ENCODE measurements at places on chromosomes 6 and 20.
A peak's percentile ranks its signal among the peaks of the same experiment; 100 is the strongest.

- DNase-seq, result no peak
Observed at GRCh38 chr6:125611573-125612344, 137.7 kb upstream of the HEY2 start.

GRCh38 chr6:156789081-156789943 lies 12.1 kb downstream of the ARID1B start:
- no peak for DNase-seq

DNA sequence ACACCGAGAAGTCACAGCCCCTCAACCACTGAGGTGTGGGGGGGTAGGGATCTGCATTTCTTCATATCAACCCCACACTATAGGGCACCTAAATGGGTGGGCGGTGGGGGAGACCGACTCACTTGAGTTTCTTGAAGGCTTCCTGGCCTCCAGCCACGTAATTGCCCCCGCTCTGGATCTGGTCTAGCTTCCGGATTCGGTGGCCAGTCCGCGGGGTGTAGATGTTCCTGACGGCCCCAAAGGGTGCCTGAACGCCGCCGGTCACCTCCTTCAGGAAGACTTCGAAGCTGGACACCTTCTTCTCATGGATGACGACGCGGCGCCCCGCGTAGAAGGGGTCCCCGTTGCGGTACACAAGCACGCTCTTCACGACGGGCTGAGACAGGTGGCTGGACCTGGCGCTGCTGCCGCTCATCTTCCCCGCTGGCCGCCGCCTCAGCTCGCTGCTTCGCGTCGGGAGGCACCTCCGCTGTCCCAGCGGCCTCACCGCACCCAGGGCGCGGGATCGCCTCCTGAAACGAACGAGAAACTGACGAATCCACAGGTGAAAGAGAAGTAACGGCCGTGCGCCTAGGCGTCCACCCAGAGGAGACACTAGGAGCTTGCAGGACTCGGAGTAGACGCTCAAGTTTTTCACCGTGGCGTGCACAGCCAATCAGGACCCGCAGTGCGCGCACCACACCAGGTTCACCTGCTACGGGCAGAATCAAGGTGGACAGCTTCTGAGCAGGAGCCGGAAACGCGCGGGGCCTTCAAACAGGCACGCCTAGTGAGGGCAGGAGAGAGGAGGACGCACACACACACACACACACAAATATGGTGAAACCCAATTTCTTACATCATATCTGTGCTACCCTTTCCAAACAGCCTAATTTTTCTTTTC lies at the start of gene DCDC2:
DCDC2 (minus strand) TSS at position 724 of the 883 bp plus-strand sequence; CDS start at position 415, 309 bp downstream.
- DNase-seq, result peak; percentile 36

GRCh38 chr6:140966676-140967075 lies 1166.0 kb upstream of the GJE1 start:
- DNase-seq, result no peak

GRCh38 chr6:106411643-106412200 lies 51.2 kb downstream of the CRYBG1 start:
- no peak for DNase-seq

GRCh38 chr6:113672491-113673149 lies 184.5 kb upstream of the MARCKS start:
- DNase-seq, result no peak

GRCh38 chr20:38139977-38140753 lies 24.9 kb downstream of the TGM2 start:
- DNase-seq, result no peak

DNA sequence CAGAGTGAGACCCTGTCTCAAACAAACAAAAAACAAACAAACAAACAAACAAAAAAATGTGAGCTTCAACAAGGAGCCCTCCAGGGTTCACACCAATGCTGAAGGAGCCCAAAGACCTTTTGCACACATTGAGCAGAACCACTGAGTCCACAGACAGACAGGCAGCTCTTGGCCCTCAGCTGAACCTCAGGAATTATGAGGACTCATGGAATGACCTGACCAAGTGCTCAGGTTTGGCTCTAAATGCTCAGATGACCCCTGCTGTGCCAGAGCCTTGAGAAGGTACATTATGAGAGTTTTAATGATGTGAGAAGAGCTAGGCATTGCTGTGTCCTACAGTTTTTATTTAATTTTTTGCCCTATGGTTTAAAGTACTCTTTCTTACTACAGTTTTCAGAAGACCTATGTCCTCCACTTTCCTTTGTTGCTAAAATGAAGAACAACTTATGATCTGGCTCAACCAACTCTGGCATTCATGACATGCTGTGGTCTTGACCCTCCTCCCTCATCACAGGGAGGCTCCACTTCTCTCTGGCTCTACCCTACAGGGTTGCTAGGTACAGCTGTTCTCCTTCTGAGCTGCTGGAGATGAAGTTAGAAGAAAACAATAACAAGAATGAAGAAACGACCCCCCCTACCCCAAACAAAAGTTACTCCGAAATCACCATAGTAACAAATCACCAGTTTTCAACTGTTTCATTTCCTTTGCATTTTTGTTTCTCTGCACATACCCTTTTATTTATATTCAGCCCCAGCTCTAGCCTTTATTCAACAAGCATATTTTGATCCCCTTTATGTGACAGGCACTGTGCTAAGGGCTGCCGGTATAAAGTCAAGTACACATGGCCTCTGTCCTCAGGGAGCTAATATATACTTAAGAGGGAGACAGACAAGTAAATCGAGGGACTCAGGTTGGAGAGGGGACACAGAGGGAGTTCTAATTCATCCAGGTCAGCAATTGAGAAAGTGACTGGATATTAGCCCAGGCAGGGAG lies 128.7 kb upstream of the TRAF3IP2 start:
- DNase-seq, result no peak

DNA sequence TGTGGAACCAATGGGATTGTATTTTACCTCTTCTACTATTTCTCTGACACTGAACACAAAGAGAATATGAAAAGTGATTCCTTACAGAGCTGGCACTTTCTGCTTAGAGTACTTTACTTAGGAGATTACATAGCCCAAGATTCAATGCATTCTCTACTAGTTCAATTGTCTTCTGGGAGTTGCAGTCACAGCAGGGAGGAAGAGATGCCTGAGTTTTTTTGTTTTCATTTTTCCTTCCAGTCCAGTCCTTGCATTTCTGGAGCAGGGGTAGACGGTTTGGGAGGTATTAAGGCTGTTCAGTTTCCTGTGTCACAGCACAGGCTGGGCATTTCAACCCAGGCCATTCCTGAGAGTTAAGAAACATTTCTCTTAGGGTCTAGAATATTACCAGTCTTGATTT lies 42.0 kb upstream of the SLC2A12 start:
- DNase-seq, result no peak

DNA sequence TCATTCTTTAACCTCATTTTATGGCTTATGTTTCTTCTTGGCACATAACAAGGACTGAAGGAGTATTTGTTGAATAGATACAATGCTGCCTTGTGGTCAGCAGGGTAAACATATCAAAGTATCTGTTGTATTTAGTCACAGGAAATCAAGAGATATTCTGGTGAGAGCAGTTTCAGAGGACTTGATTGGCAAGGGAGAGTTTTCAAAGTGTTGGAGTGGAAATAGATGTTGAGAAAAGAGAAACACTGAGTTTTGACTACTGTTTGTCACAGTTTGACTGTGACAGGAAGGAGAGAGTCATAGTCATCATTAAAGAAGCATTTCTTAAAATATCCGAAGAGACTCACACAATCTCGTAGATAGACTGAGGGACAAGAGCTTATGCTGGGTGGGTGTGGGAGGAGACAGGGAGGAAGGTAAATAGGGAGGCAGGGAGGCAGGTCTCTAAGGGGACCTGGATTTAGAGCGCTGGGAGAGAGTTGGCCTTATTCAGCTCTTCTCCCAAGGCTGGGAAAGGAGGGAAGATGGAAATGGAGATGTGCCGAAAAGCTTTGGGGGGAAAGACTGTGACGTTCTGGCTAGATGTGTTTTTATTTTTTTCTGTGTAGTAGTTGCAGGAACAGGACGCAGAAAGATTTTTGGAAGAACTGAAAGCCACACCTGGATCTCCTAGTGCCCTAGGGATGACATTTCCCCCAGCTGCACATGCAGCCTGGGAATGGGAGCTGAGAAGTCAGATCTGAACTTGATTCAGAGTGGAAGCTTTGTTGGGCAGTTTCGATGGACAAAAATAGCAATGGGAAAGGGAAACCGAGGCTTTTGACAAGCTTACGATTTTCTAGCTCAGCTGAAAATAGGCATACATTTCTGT lies 65.0 kb upstream of the IFNGR1 start:
- no peak for DNase-seq

GRCh38 chr6:40520084-40520483 lies 67.1 kb downstream of the LRFN2 start:
- DNase-seq, result no peak

- DNase-seq, result no peak
Observed at GRCh38 chr6:53136000-53136609, 12.5 kb downstream of the GCM1 start.

- no peak for DNase-seq
Observed at GRCh38 chr6:125421836-125422235, 120.1 kb upstream of the HDDC2 start.

GRCh38 chr6:41604006-41604405 lies 34.3 kb upstream of the MDFI start:
- DNase-seq, result no peak

GRCh38 chr6:44976677-44977641 lies 351.2 kb upstream of the RUNX2 start:
- peak; percentile 51 for DNase-seq

DNA sequence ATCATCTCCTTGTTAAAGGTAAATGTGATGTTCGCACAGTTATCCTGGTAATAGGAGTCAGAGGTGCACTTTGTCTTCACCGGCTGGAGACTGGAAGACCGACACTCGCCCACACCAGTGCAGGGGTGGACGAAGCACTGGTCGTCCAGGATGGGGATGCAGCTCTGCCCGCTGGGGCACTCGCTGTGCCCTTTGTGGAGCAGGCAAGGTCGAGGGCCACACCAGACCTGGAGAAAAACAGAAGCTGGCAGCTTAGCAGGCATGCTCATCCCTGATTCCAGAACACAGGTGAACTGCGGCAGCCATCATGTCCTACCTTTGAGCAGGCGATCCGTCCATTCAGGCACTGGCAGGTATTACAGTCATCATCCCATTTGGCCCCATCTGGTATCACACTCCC lies 32.3 kb downstream of the JAG1 start:
- DNase-seq, result no peak

DNA sequence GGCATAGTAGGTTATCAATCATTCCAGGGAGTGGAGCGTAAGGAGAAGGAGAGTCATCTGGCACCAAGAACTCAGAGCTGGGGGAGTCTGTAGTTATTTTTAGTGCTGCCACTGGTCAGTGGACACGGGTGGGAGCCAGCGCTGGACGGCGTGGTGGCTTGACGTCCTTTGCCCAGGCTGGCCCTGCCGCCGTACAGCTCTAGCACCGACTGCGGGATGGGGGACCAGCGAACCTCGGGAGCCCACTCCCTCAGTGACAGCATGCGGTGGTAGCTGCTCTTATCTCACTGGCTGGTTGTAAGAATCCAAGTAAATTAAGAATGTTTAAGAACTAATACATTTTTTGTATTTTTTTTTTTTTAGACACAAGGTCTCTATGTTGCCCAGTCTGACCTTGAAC lies 32.5 kb upstream of the RPS6KA2 start:
- no peak for DNase-seq

DNA sequence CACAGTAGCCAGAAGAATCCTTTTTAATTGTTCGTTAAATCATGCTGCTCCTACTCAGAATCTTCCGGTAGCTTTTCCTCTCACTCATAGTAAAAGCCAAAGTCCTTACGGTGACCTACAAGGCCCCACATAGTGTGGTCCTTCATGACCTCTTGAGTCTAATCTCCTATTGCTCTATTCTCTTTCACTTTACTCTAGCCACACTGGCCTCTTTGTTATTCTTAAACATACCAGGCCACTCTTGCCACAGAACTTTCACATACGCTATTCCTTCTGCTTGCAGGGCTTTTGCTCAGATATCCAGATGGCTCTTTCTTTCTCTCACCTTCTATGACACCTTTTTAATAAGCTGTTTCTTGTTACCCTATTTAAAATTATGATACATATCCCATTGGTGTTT lies 25.7 kb downstream of the ZNF391 start:
- DNase-seq, result no peak

- no peak for DNase-seq
Observed at GRCh38 chr6:141260627-141261015, 872.1 kb upstream of the GJE1 start.

DNA sequence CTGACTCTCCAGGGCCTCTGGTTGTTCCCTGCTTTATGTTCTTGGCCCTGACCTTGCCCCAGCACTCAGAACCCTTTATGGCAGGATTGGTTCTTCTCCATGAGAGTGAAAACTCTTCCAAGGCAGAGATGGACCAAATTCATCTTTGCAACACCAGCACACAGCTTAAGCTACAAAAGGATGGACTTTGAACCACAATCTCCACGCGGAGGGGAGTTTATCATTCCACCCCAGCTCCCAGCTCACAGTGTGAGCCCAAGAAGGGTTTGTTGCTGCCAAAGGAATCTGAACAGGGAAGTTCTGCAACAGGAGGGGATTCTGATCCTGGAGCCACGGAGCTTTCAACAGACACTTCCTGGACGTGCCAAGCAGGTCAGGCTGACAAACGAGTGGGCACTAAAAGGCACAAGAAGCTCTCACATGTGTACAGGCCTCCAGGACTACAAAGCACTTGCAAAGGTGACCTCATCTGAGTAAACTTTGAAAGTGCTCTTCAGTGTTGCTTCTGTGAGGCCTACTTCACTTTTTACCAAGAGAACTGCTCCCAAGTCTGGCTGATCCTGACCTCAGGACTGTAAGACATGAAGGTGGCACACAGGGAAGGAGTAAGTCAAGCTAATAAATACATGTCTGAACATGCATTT lies 8.9 kb downstream of the FITM2 start:
- no peak for DNase-seq

GRCh38 chr6:38391626-38392579 lies 247.8 kb downstream of the BTBD9 start:
- no peak for DNase-seq

DNA sequence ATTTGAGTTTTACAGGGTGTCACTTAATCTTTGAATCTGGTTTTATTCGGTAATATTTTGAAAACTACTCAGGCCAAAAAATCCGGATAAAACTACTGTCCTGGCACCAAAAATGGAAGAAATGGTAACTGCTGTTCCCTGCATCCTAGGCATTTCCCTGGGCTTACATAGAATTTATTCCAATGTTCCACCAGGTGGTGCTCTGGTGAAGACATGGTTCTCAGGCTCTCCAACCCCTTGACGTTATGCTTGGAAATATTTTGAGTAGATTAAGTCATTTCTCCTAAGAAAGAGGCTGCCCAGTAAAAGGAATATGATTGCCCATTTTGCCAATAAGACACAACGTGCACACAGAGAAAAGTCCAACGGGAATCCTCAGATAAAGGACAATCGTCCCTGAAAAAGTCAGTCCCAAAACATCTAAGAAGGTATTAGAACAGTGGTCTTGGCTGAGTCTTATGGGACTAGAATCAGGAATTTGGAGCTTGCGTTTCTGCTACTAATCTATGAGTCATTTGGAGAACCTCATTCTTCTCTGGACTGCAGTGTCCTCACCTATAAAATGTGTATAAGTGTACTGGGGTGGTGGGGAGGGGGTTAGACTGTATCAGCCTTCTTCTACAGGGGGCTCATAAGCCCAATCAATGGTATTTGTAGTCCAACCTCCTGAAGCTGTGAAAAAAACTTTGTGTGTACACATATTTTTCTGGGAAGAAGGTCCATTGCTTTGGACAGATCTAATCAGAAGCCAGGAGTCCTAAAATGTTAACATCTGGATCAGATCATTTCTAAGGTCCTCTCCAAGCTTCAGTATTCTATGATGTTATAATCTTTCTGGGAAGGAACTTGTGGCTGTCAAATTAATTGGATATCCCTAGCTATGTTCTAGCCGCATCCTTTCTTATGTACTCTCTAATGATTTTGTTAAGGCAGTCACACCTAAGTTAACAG lies 131.0 kb upstream of the BMP2 start:
- no peak for DNase-seq
